Articular chondrocyte of knee joint (primary cell): ENCODE measurements at places on chromosomes 1 and 21. TPM values are rescaled to one million over a fixed set of nuclear protein-coding genes. Genes with fewer than 3 reads are reported as not detected.

LORICRIN gene
- not detected in 2 replicates for total RNA-seq

SPRR3 gene
- not detected in 2 replicates for total RNA-seq

MROH7 gene
- 1.3 and 2.5 TPM in 2 replicates for total RNA-seq

LCE2B gene
- not detected in 2 replicates for total RNA-seq

SH2D1B gene
- 0.11 TPM in 1 of 2 replicates, not detected in the other for total RNA-seq

BARHL2 gene
- total RNA-seq = not detected in 2 replicates
